ENCODE measurements at places on chromosomes 2 and 18.

DNA sequence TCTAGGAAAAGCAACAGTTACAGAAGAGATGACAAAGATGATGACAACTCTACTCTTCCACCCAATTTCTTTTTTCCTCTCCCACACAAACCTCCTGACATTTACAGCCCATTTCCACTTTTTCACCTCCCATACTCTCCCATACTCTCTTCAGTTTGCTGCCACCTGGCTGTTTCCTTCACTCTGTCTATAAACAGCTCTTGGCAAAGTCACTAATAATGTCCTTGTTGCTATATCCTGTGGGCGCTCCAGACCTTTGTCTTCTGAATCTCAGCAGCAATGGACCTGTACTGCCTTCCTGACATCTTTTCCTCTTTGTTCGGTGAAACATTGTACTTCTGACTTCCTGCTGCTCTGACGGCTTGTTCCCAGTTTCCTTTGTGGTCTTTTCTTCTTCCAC lies 60.7 kb upstream of the CAVIN2 start:
- no peak for DNase-seq

- no peak for DNase-seq
Observed at GRCh38 chr2:127437781-127438726, 19.8 kb downstream of the PROC start.

DNA sequence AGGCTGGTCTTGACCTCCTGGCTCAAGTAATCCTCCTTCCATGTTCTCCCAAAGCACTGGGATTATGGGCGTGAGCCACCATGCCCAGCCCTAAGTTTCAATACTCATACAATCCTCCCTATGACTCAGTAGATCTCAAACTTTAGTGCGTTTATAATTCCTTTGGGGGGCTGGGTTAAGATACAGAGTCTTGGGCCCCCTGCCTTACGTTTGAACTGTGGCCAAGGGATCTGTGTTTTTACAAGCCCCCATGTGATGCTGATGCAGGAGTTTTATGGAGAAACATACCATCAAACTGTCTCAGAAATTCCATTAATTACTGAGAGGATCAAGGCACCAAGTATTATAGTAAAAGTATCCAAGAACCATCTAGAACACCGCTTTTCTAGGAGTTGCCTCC lies 38.2 kb upstream of the FAM136A start:
- DNase-seq: no peak

GRCh38 chr2:21643180-21643579 lies 519.4 kb downstream of the TDRD15 start:
- DNase-seq: no peak

GRCh38 chr2:201144101-201145051 lies 28.4 kb downstream of the CFLAR start:
- DNase-seq: no peak

- no peak for DNase-seq
Observed at GRCh38 chr2:155157711-155158110, 459.2 kb downstream of the KCNJ3 start.

DNA sequence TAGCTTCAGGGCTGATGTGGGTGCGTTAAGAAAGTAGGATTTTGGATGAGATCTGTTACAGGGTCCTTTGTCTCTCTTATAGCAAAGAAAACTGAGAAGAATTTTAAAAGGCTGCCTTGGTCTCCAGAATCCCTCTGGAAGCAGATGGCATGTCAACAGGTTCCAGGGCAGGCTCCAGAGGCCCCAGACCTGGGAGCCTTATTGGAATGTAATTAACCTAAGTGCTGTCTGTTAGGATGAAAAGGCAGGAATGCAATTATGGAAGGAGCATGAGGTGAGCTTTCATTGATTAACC lies 97.2 kb upstream of the PKDCC start:
- DNase-seq: no peak

- no peak for DNase-seq
Observed at GRCh38 chr18:76486574-76486973, 8.5 kb downstream of the ZNF516 start.

GRCh38 chr2:17475286-17475685 lies 43.0 kb downstream of the RAD51AP2 start:
- DNase-seq: no peak

- DNase-seq: no peak
Observed at GRCh38 chr2:54676656-54677055, 46.8 kb upstream of the EML6 start.

DNA sequence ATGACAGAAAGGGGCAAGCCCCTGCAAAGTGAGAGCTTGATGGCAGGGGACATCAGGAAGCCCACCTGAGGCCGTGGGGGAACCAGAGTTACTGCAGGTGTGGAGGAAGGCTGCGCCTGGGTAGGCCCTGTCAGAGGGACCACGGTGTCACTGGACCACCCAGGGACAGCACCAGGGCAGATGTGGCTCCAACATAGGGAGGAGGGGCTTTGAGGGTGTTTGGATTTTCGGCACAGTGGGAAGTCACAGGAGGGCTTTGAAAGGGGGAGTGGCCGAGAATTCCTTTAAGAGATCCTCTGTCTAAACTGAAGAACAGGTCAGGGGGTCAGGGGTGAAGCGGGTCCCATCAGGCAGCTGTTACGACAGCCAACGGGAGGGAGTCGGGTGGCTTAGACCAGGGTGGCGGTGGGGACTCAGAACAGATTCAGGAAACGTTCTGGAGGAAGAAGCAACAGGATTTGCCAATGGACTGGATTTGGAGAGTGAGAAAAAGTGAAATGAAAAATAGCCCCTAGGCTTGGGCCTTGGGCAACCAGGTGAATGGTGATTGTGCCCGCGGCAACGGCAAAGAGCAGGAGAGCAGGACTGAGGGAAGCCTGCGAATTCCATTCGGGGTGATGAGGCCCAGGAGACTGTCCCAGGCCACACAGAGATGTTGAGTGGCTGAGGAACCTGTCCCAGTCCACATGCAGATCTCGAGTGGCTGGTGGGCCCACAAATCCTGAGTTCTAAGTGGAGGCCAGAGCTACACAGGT lies 166.1 kb downstream of the LAMA1 start:
- no peak for DNase-seq

DNA sequence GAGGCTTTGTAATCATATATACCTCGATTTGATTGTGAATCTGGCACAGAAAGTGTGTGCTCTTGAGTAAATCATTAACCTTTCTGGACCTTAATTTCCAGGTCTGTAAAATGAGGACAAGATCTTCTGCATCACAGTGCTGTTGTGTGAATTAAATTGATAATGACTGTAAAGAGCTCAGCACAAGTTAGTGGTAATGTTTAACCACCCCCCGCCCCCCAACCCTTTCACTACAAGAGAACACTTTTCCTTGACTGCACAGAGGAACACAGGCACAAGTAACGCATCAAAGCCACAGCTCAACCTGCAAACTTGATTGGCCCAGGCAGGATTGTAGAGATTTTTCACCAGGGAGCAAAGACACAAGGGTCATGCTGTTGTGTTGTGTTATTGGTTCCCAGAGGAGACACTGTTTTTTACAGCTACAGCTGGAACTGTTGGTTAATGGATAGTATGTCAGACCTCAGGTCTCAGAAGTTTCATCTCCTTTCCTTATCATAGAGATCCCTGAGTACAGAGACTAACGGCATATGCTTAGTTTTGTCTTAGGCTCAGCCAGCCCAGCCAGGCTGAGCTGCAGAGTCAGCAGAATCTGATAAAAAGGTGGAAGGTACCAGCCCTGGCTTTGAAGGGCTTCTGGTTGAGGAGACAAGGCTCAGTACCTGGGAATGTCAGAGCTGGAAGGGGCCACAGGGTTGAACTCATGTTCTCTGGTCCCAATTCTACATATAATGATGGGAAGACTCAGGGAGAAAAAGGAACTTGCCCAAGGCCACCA lies 10.6 kb downstream of the SETBP1 start:
- DNase-seq: no peak

- no peak for DNase-seq
Observed at GRCh38 chr18:48949606-48950535, 894 bp downstream of the SMAD7 start.

DNA sequence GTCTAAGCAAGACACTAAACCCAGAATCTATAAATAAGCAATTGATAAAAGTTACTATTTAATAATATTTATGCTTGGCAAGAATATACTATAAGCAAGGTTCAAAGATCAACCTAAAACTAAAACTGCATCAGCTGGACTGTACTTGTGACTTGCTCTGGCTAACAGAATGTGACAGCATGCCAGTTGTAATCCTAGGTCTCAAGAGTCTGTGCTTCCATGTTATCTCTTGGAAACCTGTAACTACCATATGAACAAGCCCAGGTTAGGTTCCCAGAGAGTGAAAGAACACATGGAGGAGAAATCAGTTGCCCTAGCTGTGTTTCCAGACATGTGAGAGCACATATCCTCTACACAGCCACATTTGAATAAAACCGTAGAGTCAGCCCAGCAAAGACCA lies 297.4 kb downstream of the CDH2 start:
- no peak for DNase-seq

DNA sequence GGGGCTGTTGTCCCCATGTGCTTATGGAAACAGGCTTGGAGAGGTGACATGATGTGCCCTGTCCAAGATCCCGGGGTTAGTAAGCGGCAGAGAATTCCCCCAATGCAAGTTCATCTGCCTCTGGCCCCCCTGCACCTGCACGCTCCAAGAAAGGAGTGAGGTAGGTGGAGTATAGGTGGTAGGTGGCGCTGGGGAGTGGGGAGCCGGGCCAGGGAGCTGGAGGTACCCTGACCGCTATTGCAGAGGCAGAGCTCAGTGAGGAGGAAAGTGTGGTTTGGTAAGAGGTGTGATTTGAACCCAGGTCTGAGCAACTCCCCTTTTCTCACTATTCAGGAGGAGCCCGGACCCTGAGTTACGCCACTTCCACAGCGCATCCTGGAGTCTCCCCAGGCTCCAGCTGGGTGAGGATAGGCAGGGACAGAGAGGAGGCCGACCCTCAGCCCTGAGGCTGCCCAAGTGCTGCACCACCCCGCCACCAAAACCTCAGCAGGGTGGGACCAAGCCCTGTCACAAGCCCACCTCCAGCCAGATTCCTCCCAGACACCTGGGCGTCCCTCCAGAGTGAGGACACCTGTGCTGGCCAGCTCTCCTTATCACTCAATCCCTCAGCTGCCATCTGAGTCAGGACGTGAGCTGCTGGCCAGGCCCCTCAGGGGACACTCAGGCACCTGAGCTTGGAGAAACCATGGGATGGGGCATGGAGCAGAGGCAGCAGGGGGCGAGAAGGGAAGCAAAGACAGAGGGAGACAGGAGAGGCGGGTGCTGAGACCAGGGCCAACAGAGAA lies 5.6 kb downstream of the HAAO start:
- no peak for DNase-seq

DNA sequence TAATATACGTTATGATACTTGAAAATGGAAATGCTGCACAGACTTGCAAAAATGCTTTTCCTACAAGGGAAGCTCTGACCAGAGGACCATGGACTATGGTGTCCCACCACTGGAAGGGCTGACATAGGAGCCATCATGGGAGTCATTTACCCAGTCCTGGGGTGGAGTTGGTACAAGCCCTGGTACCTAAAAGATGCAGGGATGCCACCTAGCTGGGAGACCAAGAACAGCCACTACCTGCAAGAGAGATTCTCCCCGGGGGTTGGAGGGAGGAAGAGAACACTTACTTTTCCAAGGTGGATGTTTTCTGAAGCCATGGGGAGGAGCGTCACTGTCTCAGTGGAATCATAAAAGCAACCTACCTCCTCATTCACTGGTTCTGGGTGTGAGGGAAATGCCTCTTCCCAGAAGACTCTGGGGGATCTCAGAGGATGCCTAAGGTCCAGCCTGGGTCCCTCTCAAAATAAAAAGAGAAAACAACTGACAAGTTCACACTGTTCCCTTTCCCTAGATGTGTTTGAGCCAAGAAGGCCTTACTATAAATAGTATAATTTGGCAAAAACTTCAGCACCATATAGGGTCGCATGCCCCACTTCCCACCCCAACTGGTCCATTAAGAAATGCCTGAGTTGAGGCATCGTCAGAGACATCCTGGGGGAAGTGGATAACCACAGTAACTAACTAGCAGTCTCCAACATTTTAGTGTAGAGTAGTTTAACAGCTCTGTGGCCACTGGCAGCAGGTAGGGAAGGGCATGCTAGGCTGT lies 39.9 kb downstream of the REEP1 start:
- no peak for DNase-seq

- no peak for DNase-seq
Observed at GRCh38 chr2:40126006-40126405, 325.9 kb downstream of the SLC8A1 start.

GRCh38 chr18:51561821-51562220 lies 364.3 kb upstream of the MEX3C start:
- no peak for DNase-seq

DNA sequence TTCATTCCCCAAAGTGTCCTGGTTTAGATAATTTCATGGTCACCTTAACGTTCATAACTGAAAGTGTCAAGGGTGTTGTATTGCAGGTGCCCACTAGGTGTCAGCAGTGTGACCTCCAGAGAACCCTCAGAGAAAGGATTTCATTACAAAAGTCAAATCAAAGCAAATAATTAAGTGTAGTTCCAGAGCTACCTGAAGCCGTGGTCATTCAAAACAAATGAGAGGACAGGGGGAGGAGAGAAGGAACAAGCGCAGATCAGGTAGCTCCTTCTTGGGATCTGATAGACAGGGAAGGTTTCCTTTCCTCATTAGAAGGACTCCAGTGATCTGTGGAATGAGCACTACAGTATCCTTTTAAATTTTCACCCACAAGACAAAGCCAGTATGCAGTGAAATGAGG lies at the start of gene SLC9A4:
Gene SLC9A4, plus strand, starts transcription at position 207 of the 400 bp plus-strand sequence. CDS start 534 bp downstream, outside the sequence.
- DNase-seq: peak; percentile 11

GRCh38 chr18:64409511-64409910 lies 260.6 kb upstream of the LINC00305 start:
- DNase-seq: peak; percentile 17

DNA sequence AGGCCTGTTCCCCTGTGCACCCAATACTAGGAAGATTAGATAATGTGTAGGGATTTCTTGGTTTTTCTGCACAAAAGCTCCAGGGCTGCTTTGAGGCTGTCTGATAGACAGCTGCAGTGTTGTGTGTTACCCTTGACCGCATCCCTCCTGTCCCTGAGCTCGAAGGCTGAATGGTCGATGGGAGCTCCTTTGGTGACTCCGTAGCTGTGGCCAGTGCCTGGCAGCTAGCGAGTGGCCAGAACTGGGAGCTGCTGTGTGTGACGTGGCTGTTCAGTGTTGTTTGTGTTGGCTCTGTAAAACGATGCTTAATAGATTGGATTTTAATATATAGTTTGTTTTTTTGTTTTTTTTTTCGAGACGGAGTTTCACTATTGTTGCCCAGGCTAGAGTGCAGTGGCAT lies 170.0 kb downstream of the AGAP1 start:
- no peak for DNase-seq

GRCh38 chr2:57906152-57906732 lies 140.4 kb upstream of the VRK2 start:
- peak; percentile 47 for DNase-seq

DNA sequence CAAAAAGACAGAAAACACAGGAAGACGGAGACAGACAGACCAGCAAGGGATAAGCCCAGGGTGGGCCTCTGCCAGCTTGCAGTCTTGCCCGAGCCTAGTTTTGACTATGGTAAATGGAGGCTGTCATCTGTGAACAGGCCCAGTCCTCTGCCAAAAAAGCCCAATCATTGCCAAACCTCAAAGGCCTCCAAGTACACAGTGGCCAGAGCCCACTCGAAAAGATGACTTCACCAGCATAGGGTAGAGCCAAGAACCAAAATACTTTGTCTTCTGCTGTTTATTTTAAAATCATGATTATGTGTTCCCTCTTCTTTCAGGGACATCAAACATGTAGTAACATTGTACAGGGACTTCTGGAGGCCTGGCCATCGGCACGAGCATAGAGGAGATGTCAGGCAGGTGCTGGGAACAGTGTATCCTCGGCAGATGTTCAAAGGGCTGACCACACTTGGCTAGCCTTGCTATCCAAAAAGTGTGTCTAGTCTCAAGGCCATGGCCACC lies 66.0 kb downstream of the TTC32 start:
- no peak for DNase-seq

All from fibroblast of skin of left quadriceps (primary cell).